ENCODE measurements at places on chromosomes 1 and 21.
A peak's percentile ranks its signal among the peaks of the same experiment; 100 is the strongest.

DNA sequence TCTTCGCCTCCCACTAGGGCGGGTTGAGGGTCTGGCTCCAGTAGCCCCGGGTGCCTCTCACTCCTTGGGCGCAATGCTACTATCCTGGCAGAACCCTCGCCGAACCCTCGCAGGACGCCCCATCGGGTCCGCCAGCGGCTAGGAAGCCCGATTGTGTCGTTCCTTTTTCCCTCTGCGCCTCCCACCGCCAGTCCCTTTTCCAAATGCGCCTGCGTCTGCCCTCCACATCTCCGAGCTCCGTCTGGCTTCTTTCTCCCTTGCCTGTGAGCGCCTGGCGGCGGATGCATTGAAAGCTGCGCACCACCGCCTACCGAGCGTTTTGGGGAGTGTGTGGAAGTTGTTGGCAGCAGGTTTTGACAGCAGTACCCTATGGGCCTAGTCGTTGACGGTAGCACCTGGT is 1.0 kb upstream of the DIRAS3 start:
- DNase-seq: peak; percentile 66

GRCh38 chr1:246860401-246860800 is 71.3 kb downstream of the AHCTF1 start:
- DNase-seq: no peak

DNA sequence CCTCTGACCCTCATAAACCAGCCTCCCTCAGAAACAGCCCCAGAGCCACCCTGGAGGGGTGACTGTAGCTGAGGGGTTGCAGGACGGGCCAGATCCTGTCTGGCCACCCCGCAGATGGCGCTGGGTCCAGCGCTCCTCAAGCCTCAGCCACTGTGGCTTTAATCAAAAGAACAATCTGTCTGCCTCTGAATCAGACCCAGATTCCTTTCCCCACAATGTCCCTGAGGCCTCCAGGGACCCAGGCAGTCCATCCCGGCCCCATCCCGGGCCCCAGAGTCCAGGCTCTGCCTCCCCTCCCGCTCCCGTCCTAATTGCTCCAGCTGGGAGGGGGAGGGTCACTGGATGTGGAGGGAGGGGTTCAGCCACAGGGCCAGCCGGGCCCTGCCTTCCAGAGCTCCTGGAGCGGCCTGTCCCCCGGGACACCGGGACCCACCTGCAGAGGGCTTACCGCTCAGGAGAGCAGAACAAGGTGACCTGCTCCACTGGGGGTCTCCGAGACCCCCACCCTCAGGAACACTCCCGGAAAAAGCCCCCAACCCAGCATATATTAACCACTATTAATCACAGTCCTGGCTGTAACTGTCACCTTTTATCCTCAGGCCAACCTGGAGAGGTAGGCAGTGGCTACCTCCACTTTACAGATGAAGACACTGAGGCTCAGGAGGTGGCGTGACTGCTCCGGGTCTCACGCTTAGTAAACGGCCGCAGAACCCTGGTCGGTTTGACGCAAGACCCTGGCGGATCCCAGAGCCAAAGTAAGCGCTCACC is 836 bp upstream of the FBLIM1 start:
- DNase-seq: no peak

GRCh38 chr1:224696891-224697765 is 81.0 kb downstream of the CNIH3 start:
- DNase-seq: no peak

GRCh38 chr1:91804546-91805023 is 81.4 kb downstream of the TGFBR3 start:
- no peak for DNase-seq

DNA sequence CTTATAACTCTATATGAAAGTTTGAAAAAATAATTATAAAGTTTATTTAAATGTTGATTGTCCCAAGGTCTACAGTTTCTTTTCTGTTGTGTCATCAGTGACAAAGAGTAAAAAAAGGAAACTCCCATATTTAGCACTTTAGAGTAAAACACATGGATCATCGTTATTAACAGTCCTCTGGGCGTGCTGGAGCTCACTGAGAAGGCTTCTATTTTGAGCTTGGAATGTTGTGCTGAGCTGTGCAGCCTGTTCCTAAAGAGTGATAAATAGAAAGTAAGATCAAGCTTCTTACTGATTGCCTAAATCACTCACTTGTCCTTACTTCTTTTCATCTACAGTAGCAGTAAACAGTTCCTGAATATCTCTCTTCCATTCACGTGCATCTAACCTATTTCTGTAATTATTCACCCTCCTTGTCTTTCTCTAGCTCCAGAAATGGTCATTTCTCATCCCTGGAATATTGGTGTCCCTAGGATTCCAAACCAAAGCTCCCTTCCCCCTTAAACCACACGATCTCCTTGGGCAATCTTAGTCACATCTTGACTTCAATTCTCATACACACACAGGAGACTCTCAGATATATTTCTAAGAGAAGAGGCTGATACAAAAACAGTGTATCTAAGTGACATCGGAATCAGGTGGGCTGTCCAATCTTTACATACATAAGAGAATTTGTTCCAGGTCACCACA is 11.9 kb downstream of the GBP5 start:
- no peak for DNase-seq

DNA sequence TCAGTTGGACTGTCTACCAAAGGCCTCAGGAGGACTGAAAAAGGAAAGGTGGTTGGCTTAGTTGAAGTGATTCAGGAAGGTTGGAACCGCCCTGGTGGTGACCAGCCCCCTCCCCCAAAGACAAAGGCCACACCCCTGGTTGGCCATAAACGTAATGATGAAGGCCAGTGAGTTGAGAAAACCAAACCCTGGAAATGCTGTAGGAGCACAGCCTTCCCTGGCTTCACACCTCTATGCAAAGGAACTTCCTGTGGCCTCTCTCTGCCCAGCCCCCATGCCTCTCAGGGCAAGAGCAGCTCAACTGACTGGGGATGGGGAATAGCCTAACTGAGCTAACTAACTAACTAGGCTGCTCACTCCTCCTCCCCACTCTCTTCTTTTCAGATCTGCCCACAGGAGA is 90.4 kb downstream of the NPHP4 start:
- DNase-seq: no peak

GRCh38 chr1:58997060-58997411 is 213.2 kb upstream of the JUN start:
- no peak for DNase-seq

GRCh38 chr1:151949371-151950193 is 40.3 kb upstream of the THEM4 start:
- DNase-seq: no peak

DNA sequence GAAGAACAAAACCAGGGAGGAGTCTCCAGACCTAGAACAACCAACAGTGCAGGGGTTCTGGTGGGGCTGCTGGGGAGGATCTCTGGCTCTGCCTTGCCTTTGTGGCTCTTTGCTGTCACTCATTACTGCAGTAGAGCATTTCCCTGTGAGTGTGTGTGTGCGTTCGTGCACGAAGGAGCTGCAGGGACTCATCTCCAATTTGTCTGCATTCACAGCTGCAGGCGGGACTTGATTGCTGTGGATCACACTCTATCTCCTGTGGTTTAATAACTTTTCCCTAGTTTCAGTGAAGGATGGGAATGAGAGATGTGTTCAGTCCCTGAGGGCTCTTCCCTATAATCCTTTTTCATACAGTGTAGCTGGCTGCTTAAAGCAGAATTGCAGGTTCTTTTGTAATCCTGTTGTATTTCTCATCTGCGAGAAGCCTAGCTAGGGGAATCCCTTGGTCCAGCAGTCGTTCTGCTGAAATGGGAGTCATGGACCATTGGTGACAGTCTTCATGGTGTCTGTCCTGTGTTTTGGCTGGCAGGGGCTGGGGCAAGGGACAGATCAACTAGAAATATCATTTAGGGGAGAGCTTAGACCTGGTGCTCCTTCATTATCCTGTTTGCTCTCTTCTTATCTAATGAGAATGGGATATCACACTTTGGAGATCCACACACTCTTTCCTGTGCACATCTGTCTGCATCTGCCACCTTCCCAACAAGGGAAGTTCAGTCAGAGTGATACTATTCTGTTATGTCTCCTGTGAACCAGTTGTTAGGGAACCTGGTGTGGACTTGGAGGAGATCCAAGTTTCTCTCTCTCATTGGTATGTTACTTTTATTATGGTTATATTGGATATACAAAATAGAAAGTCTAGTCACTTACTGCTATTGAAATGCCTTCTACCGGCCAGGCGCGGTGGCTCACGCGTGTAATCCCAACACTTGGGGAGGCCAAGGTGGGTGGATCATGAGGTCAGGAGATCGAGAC is 3.0 kb downstream of the PCP4L1 start:
- DNase-seq: no peak

DNA sequence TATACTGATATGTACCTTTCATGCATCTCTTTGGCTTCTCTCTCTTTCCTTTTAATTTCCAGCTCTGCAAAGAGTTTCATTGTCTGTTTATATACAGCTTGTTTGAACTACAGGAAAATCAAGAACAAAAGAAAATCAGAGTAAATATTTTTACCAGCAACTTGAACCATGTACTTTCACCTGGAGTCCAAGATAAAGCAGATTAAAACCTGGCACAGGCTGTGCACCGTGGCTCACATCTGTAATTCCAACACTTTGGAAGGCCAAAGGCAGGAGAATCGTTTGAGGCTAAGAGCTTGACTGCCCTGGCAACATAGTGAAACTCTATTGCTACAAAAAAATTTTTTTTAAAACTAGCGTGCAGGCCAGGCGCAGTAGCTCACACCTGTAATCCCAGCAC is 27.6 kb downstream of the DNAJC8 start:
- DNase-seq: no peak

DNA sequence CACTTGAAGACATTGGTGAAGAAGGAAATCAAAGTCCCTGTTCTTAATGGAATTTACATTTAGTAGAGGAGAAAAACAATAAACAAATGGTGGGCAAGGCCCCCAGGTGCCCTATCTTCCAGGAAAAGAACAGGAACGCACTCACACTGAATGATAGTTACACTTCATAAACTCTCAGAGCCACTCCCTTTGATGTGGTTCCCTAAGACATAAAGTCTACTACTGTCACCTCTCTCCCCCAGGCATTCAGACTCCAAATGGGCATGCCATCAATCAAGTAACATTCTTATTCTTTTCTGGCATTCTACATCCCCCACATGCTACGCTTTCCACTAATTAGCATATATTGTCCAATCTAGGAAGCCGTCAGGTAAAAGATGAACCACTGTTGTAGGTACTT is 36.6 kb upstream of the PIGC start:
- no peak for DNase-seq

DNA sequence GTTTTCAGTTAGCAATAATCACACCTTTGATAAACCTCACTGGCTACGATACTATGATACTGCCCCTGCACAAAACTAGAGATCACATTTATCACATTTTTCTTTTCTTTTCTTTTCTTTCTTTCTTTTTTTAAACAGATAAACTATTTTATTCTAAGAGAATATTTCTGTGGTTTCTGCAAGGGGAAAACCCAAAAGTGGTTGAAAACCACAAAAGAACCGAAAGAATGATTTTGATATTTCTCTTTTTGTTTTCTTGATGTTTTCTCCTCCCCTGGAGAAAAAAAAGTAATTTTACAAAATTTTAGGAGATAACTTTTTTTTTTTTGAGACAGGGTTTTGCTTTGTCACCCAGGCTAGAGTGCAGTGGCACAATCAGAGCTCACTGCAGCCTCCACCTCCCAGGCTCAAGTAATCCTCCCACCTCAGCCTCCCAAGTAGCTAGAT is 18.4 kb upstream of the FRRS1 start:
- DNase-seq: no peak

GRCh38 chr1:169298441-169298840 is 69.2 kb downstream of the NME7 start:
- no peak for DNase-seq

DNA sequence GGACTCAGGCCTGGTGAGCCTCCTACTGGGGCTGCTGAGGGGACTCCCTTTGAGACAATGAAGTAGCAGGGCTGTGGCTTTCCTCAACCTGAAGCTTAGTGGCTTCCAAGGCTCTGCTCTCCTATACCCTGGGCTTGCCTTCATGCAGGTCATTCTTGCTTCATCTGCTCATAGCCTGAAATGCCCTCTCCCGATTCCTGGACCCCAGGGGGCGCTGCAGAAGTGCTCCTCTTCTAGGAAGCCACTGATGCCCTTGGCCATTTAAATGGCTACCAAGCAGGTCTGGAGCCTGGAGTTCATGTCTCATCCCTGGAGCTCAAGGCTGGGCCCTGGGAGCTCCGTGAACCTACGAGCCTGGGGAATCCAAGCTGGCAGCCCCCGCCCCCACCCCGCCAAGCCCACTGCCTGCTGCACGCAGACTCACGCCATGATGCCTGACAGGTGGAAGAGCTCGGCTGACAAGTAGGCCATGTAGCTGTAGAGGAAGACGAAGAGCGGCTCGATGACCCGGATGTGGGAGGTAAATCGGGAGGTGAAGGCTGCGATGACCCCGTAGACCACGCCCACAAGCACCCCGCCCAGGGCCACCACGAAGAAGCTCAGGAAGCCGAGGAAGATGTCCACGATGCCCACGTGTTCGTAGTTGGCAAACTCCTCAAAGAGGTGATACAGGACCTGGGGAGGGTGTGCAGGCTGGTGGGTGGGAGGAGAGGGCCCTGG is 45.7 kb downstream of the SLC9A1 start:
- DNase-seq: peak; percentile 40

DNA sequence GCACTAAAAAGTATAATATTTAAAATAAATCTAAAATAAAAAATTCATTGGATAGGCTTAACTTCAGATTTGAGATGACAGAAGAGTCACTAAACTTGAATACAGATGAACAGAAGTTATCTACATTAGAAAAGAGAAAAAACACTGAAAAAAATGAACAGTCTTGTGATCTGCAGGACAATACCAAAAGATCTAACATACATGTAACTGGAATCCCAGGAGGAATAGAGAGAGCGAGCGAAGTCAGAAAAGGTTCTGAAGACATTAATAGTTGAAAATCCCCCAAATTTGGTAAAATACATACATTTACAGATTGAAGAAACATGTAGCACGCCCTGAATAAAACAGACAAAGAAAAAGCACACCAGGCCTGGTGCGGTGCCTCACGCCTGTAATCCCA is 21.2 kb downstream of the B3GALNT2 start:
- DNase-seq: no peak

DNA sequence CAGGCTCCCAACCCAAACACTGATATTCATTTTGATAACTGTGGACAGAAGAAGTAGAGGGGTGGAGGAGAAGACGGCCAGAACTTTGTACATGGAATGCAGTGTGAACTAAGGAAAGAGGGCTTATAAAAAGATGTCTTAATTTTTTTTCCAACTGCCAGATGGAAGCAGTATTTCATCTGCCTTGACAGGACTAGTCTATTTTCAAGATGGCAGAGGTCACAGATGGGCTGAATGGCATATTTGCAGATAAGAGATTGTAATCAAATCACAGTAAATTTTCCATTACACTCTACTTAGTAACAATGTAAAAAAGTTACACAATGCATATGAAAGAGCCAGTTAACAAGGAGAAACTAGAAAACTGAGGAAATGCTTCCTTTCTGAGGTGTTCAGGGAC is 246.8 kb upstream of the FMN2 start:
- DNase-seq: no peak

GRCh38 chr1:226433341-226433720 is 25.4 kb upstream of the PARP1 start:
- DNase-seq: no peak
